ENCODE measurements at places on chromosomes 16 and 17.

GRCh38 chr17:44235583-44235936 is 16.1 kb upstream of the UBTF start:
- DNase-seq = no peak

GRCh38 chr16:56860226-56861020 is 4.6 kb upstream of the SLC12A3 start:
- DNase-seq = peak; percentile 27

DNA sequence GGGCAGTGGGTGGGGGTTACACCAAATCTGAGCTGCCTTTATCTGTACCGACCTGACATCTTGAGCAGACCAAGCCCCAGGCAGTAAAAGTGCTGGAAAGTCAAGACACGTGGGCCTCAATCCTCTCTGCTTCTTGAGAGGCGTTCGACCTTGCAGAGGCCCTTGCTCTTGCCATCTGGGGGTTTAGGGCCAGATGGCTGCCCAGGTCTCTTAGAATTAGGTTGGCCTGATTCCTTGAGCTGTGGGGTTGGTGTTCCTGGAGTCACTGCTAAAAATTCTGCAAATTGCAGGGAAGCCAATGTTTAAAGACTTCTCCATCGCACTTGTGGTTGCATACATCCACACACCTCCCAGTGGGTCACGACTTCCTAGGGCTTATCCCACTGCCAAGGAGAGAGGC is 238.2 kb upstream of the ASIC2 start:
- no peak for DNase-seq

DNA sequence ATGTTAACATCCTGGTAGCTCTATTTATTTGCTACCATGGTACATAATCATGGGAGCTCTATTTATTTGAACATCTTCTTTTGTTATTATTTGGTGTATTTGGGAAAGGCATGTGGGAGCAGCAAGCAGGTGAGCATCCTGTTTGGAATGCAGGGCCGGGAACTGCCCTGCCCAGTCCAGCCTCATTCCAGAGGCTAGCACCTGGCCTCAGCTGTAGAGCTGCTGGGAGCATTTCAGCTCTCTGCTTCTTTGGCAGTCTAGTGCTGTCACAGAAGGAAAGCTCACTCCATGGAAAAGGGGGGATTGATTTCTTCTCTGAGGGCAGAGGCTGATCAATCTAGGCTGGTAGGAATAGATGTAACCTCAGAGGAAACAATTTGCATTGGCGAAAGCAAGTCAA is 112.5 kb downstream of the WWOX start:
- no peak for DNase-seq

All from activated CD4-positive, CD25-positive, alpha-beta regulatory T cell (primary cell).